Activated gamma-delta T cell treated with anti-CD3 and anti-CD28 coated beads, Interleukin-2, amount 50 U/mL, for 16 hours (primary cell): ENCODE measurements at places on chromosomes 12 and 14.

- DNase-seq: no peak
Observed at GRCh38 chr12:124326104-124326503, 31.2 kb downstream of the RFLNA start.

GRCh38 chr14:57796556-57796955, 69.3 kb downstream of the SLC35F4 start:
- DNase-seq: no peak

- no peak for DNase-seq
Observed at GRCh38 chr12:126384026-126384564, 1318.9 kb downstream of the AACS start.

DNA sequence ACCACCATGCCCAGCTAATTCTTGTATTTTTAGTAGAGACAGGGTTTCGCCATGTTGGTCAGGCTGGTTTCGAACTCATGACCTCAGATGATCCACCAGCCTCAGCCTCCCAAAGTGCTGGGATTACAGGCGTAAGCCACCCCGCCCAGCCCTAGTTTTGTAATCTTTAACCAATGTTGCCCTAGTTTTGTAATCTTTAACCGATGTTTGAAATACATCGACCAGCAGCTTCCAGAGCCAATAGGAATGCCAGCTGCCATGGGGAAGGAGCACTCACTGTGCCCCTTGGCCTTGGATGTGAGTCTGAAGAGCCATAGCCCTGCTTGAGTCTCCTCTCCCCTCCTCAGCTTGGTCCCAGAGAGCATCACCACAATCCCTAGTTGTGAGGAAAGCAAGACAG, 209.3 kb upstream of the RGS6 start:
- no peak for DNase-seq

DNA sequence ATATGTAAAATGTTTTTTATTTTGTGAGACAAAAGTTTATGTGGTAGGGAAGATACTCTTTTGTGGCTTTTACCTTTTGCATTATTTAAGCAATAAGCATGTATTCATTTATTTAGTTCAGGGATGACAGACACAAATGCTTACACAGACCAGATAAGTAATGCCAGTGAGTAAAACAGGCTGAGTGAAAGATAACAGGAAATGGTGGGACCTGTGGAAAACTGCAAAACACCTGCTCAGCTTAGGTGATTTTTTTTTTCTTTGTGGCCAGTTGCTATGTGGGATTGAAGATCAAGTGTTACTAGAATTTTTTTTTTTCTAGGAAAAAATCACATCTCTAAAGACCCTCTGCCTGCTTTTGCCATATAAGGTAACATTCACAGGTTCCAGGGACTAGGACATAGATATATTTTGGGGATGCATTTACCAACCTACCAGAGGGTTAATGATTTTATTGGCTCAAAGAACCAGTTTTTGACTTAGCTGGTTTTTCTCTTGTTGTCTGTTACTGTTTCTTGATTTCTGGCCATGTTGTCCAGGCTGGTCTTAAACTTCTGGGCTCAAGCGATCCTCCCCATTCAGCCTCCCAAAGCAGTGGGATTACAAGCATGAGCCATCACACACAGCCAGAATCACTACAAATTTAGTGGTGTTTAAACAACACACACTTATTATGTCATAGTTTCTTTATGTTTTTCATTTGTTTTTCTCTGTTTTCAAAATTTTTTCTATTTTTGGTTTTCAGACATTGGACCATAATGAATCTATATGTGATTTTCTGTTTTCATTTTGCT, 9.8 kb downstream of the PSMA6 start:
- DNase-seq: no peak

DNA sequence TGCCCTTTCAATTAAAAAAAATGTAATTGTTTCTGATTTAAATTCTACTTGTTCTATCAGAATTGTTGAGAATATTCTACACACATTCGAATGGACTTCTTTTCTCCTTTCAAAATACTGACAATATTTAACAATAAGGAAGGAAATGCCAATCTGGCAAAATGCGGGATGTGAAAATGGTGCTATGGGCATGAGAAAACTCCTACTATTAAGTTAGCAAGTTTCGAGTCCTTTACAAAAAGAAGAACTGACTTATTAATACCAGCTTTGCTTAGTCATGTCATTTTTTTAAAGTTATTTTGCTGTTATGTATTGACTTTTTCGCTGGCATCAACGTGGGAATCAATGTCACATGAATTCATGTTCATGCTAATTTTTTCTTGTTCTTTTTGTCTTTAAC, 31.7 kb upstream of the ARL1 start:
- DNase-seq: no peak
